ENCODE measurements at places on chromosomes 3 and 15.

- DNase-seq = no peak
These were observed 27.6 kb upstream of the ARL6 start for GRCh38 chr3:97736928-97737327.

- DNase-seq = no peak
These were observed 257.5 kb downstream of the MFSD1 start for GRCh38 chr3:159059395-159059794.

GRCh38 chr3:66038384-66038725 is 363 bp downstream of the MAGI1 start:
- no peak for DNase-seq

DNA sequence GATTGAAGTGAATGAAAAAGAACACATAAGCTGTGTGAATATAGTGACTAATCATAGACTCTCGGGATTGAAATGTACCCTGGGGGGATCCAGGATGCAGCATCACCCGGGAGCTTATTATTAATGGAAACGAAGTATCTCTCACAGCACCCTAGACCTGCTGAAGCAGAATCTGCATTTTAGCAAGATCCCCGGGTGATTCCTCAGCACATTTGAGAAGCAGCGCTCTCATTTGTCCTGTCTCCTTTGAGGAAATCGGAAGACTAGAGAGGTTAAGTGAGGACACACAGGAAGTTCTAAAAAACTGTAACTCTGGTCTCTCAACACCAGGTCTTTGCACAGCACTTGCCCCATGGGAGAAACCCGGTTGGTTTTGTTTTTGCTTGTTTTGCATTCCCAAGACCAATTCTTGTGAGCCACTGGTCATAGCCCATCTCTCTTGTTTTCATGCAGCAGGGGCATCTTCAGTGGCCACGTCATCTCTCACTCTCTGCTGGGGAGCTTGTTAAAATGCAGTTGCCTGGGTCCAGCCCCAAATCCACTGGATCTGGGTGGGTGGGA is 30.2 kb downstream of the ZNF710 start:
- no peak for DNase-seq

- DNase-seq = no peak
These were observed 39.6 kb downstream of the DAPK2 start for GRCh38 chr15:64006642-64007041.

- no peak for DNase-seq
These were observed 4.7 kb downstream of the EHD4 start for GRCh38 chr15:41967506-41968206.

DNA sequence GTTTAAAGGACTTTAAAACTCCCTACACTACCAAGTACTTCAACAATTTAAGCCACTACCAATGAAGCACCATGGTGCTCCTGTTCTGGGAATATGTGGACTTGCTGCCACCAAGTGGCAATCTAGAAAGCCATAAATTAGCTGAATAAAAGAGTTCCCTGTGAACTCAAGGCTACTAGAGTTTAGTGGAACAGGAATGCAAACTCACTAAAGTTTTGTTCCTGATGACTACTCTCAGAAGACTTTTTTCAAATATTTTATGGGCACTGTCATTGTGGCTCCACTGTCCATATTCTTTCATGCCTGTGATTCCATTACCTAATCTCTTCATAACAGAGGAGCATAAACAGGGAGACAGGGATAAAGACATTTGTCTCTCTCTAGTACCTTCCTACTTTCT is 63.9 kb downstream of the TMCC1 start:
- no peak for DNase-seq

GRCh38 chr15:67850336-67850735 is 10.5 kb upstream of the RNU6-1 start:
- DNase-seq = no peak

DNA sequence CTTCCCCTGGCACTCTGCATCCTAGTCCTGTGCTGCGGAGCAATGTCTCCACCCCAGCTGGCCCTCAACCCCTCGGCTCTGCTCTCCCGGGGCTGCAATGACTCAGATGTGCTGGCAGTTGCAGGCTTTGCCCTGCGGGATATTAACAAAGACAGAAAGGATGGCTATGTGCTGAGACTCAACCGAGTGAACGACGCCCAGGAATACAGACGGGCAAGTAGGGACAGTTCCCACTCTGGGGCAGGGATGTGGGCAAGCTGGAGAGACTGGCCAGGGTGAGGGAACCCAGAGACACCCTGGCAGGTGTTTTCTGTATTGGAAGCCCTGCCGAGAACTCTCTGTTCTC is 247 bp downstream of the FETUB start:
- no peak for DNase-seq

GRCh38 chr3:27570421-27571106 is 86.4 kb upstream of the SLC4A7 start:
- no peak for DNase-seq

GRCh38 chr15:32682569-32682968 is 35.2 kb upstream of the GREM1 start:
- DNase-seq = no peak

DNA sequence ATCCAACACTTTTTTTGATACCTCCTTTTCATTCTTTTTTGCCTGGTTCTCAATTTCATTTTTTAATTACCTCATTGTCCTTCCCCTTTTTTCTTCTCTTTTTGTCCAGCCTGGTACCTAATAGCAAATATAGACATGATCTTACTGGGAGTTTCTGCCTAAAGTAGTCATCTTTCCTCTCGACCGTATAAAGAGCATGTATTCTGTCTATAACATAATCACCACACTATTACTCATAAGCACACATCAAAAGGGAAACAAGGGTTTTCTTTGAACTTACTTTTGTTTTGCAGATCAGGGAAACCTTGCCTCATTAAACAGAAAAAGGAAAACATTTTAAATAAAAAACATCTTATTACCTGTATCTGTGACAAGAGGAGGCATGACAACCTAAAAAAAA is 33.0 kb downstream of the FAM98B start:
- DNase-seq = no peak

DNA sequence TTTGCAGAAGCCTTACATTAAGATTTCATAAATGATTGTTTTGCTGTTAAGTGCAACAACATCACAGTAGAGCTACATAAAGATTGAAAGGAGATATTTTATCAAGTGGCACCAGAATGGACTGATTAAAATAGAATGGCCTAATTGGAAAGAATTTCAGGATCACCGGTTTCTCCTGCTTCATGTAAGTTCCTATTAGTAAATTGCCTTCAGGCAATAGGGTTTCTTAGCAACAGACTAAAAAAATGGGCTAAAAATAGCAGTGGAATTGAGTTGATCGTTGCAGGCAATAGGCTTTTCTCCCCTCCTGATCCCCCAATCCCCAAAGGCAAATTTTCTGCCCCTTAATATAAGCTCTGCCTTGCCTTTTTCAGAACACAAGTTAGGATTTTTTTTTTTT is 917 bp downstream of the LNP1 start:
- DNase-seq = no peak

- DNase-seq = no peak
These were observed 17.3 kb upstream of the FURIN start for GRCh38 chr15:90851114-90851513.

GRCh38 chr3:168889666-168890065 is 773.8 kb downstream of the MECOM start:
- no peak for DNase-seq

- no peak for DNase-seq
These were observed 28.4 kb downstream of the CD200R1L start for GRCh38 chr3:112818289-112818688.

Data from activated naive CD4-positive, alpha-beta T cell treated with anti-CD3 and anti-CD28 coated beads, Interleukin-2, amount 50 U/mL, for 72 hours (primary cell).